Astrocyte (in vitro differentiated cells and primary cell): ENCODE measurements at places on chromosomes 11 and 22.

DNA sequence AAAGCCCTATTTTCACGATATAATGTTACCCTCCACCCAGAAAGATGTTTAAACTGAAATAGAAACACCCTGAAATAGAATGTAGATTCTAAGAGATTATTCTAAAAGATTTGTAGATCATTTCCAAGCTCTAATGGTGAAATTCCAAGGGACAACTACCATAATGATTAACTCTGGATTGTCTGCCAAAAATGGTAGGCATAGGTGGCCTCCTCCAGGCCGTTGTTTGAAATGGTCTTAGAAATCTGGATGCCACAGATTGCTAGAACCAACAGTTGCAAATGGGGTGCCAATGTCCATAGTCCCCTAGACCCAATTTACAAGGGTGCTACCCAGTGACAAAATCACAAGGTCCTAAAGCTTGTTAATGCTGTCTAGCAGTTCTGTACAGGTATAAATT is 6.7 kb upstream of the SLC6A5 start:
- DNase-seq, result no peak

GRCh38 chr11:107018219-107018901 is at the start of gene GUCY1A2:
GUCY1A2 (minus strand) TSS chr11:107018476; CDS start chr11:107018055, 421 bp downstream.
- peak; percentile 18 for DNase-seq

DNA sequence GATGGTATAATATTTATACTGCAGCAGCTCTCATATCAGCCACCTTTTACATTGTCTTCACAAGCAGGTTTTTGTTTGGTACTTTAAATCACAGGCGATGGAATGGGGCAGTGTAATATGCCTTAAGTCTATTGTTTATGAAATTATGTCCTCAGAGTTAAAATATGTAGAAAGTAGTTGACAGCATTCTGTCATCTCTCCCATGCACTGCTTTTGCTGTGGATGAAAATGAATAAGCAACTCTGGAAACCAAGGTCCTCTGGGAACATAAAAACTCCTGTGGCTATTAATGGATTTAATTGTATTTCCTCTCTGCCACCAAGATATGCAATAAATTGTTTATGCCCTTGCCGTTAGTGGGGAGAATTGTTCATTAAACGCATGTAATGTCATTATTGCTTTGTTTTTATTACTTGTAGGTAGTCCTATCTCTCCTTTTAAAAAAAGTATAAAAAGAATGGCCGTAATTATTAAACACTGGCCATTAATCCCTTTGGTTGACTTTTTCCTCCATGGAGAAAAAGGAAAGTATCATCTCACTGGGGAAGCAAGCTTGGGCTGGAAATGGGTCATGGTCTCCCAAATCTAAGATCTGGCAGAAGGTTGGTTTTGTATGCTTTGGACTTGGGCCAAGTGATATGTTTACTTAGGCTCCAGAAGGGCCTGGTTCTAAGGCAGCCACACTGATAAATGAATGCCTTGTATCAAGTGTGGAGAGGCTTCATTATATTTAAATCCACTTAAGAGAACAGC is 13.1 kb downstream of the PACS1 start:
- DNase-seq, result peak; percentile 41

DNA sequence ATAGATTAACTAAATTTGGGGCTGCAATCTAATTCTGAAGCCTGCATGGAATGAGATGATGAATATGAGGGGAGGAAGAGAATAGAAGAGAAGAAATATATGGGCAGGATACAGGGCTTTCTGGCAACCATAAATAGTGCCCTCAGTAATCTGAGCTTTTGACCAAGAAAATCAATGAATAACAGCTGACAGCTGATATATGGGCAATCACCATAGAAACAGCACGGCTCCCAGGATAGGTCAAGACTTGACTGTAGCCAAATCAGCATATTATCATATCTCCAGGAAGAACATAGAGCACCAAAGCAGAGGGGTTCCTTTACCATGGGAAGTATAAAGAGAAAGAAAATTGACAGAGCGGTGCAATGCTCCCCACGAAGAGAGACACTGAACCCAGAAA is 643.8 kb upstream of the TENM4 start:
- DNase-seq, result no peak

- DNase-seq, result no peak
Observed at GRCh38 chr11:44754876-44755555, 28.3 kb downstream of the TSPAN18 start.
